ENCODE measurements at places on chromosomes 16 and 17.

DNA sequence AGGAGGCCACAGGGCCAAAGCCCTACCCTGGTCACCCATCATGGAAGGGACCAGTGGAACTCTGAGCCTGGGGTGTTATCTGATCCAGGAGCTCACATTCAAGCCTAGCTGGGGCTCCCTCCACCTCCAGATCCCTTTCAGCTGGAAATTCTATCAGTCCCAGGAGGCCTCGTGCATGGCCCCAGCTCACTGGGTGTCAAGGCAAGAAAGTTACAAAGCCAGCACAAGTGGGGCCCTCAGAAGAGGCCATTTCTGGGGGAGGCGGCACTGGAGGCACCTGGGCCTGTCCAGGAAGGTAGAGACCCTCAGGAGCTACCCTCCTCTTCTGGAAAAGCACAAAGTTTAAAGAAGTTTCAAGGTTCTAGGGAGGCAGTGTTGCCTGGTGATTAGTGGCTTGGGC lies 4.8 kb downstream of the CA7 start:
- DNase-seq = no peak

GRCh38 chr17:12492450-12492849 lies 173.2 kb upstream of the MYOCD start:
- no peak for DNase-seq

- no peak for DNase-seq
Observed at GRCh38 chr16:59612094-59612493, 878.0 kb upstream of the GOT2 start.

GRCh38 chr17:73855720-73856333 lies 211.6 kb upstream of the SDK2 start:
- no peak for DNase-seq

GRCh38 chr16:82440336-82440735 lies 186.4 kb upstream of the CDH13 start:
- no peak for DNase-seq

DNA sequence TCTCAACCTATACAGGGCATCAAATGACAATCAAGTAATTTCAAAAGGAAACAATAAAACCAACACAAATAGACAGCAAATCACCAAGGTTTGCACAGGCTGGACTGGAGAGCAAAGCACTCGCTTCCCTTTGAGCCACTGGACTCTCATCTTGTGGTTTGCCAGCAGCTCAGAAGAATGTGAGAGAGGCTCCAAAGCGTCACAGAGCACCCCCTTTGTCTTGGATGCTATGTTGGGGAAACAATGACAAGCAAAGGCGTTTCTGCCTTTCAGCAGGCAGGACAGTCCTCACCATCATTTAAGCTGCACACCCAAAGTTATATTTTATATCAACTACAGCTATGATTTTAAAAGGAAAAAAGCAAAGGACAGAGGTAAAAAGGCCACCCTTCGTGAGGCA lies 13.2 kb downstream of the SLC6A4 start:
- DNase-seq = no peak

DNA sequence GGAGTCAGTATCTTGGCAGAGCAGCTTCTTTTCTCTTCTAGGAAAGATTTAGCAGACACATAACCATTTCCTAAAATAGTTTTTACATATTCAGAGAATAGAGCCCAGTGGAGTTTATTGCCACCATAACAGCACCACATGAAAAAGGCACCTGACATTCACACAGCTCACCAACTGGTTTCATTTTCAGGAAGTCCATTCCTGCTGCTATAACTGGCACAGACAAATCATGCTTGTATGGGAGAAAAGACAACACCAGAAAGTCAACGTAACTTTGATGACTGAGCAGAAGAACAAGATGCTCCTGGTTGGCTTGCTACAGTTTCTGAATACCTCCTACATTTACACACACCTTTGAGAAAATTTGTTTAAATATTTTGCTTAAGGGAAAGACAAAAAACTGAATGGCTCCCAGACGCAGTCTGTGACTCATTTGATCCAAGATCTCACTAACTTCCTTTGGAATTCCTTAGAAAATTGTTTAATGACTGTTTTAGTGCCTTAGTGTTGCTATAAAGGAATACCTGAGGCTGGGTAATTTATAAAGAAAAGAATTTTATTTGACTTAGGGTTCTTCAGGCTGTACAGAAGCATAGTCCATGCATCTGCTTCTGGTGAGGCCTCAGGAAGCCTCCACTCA lies 1380.6 kb downstream of the CDH8 start:
- DNase-seq = no peak

DNA sequence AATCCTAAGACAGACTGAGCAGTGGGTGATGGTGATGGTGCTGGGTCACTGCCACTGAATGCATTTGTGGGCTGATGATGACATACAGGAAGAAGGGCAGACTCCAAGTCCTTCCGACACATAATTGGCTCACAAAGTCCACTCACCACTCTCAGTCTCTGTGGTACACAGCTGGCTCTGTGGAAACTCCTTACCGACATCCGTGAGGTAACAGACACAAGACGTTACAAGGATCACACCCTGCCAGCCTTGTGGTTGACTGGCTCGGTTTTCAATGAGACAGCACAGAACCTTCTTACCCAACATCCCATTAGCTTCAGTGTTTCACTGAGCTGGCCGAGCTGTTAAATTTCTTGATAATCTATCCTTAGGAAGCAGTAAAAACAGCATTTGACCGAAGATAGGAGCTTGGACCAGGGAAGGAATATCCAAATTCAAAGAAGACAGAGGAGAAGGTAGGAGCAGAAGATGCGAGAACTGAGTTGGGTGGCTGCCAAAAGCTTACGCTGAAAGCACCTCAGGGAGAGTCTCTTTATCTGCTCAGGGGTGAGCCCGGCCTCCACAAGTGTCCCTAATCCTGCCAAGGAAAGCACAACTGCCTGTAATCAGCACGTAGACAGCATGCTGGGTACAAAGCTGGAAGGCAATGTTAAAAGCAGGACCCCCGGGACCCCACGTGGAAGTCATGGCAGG lies 5.5 kb upstream of the MXRA7 start:
- DNase-seq = peak; percentile 87

DNA sequence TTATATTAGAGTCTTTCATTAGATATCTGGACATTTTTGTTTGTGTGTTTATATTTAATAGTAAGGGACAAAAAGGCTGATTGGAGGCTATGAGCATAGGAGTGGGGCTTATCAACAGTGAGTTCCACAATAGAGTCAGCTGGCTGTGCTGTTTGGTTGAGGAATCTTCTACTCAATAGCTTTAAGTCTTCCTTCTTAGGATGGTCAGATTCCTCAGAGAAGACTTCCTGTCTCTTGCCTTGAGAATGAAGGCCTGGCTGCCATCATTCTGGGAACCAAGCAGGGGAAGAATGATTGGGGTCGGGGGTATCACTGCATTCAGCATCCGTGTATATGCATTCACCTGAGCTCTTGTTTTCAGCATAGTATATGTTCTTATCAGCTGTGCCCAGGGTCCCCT lies 31.9 kb upstream of the ABCC11 start:
- no peak for DNase-seq

- DNase-seq = no peak
Observed at GRCh38 chr16:64422259-64422658, 699.6 kb downstream of the CDH11 start.

- DNase-seq = peak; percentile 50
Observed at GRCh38 chr17:60094754-60095153, 16.0 kb upstream of the HEATR6 start.

DNA sequence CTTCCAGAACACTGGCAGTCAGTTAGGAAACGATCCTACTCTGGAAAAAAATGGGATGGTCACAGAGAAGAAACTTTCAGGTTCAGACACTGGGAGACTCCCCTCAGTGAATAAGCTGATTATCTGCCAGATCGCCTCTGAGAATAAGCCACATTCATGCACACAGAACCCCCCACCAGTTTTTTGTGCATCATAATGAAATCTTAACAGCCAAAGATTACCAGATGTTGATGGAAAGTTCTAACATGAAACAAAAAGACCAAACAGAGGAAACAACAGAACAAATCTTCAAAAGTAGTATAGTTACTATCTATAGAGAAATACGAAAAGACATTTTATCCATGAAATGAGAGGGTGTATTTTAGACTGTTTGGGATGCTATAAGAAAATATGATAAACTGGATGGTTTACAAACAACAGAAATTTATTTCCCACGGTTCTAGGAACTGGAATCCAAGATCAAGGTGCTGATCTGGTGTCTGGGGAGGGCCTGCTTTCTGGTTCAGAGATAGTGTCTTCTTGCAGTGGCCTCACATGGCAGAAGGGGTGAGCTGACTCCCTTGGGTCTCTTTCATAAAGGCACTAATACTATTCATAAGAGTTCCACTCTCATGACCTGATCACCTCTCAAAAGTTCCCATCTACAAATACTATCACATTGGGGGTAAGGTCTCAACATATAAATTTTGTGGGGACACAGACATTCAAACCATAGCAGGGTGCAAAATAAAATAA lies 8.0 kb upstream of the AMZ2 start:
- no peak for DNase-seq
